ENCODE measurements at places on chromosomes 2 and 18.

GRCh38 chr2:105509269-105510086, 110.6 kb upstream of the FHL2 start:
- no peak for DNase-seq

DNA sequence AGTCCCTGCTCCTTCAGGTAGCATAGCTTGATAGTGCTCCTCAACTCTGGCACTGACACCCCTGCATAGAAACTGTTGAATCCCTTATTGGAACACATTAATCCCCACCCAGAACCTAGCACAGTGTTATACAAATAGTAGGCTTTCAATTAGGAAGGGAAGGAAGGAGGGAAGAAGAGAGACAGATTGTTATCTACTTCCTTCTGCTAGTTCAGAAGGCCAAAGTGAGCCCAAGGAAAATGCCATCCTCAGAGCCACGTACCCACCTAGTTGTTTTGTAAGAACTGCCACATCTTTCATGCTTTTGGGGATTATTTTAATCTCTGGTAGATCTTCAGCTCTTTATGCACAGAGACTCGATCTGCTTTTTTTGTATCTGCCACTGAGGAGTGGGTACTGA, 75.1 kb downstream of the CLHC1 start:
- DNase-seq: no peak

DNA sequence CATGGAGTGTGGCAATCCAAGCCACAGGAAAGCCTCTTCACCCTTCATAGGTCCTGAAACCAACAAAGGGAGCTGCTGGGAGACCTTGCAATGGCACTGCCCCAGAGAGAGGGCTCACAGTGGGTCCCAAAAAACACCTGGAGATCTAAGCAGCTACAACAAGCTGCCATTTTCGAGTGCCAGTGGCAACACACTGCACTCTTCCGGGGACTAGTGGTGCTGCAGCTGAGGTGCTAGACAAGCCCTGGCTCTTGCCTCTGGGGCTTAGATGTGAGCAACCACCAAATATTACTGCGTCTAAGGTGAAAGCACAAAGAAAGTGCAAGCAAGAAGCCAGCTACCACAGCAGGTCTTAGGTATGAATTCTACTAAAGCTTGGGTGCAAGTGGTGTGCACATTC, 192.9 kb downstream of the NOL4 start:
- DNase-seq: no peak

GRCh38 chr2:170038734-170039133, 139.2 kb upstream of the MYO3B start:
- DNase-seq: no peak

DNA sequence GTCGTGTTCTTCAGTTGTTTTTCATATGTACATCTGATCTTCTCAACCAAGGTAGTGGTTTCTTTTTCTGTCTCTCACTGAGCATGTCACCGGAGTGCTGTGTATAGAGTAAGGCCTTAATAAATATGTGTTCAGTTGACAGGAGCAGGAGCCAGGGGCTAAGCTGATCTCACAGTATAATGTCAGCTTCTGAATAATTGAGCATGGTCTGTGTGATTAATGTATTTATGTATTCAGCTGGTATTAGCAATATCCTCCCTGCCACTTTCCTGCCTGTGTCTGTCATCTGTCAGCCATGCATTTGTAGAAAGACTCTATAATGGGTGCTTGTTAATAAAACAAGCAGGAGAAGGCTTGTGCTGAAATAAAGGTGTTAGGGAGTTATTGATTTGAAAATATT, 198.9 kb downstream of the ADCYAP1 start:
- no peak for DNase-seq

DNA sequence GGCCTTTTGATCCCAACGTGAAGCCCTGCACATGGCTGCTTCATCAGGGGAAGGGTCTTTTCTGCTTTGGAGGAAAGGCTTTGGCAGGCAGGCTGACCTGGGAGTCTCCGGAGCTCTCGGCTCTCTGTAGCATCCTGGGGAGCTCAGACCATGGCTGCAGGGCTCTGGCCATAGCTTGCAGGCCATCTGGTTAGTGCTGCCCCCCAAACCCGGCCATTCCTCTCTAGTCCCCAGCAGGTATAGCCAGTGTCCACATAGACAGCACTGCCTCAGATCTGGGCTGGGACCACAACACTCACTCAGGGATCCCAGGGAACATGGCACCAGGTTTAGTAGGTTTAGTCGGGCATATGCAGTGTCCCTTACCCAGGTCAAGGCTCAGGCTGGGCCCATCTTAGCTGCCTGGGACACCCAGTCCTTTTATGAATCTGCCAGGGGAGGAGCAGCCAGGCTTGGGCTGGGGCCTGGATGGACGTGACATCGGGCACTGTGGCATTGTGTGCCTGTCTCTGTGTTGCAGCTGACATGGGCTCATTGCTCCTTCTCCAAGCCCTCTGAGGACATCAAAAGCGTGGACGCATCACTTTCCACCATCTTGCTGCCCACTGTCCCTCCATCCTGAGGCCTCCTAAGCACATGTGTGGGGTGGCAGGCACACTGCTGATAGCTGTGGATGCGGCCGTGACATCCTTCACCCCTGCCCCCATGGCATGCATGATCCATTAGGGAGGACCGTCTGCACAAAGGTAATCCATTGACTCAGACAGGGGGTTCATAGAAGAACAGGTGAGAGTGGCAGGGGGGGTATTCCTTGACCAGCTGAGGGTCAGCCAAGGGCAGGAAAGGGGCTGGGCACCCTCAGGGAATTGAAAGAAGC, 19.2 kb upstream of the GPR35 start:
- no peak for DNase-seq

DNA sequence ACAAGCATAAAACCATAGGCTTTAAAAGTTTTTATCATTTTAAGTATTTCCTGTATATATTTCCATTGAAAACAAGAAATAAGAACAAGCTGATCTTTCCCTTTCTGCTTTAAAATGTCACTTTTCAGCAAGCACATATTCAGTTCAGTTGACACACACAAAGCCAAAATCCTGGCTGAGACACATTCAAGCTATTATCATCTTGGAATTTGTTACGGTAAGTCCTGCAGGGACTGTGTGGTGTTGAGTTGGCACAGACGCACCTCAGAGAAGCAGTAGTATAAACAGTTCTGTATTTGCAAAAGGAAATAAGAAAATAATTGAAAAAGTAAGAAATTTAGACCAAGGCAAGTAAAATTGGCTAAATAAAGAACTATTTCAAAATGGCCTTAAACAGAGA, 10.4 kb upstream of the DAW1 start:
- no peak for DNase-seq

- DNase-seq: no peak
These were observed 2012.5 kb upstream of the LRRTM1 start for GRCh38 chr2:82317012-82317411.

DNA sequence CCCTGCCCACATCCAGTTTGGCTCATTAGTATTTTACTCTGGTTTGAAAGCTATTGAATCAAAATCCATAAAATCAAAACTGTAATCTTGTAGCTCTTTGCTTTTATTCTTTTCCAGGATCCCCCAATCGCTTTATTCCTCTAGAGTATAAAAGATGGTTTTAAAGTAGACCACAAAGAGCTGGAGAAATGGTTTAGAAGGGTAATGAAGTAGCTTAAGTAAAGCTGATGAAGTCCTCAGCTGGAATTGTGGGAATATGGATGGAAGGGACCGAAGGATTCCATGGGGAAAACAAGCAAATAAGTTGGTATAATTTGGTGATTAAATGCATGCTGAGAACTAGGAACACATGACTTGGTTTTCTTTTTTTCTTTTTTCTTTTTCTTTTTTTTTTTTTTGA, 12.3 kb downstream of the ARHGAP28 start:
- DNase-seq: no peak

DNA sequence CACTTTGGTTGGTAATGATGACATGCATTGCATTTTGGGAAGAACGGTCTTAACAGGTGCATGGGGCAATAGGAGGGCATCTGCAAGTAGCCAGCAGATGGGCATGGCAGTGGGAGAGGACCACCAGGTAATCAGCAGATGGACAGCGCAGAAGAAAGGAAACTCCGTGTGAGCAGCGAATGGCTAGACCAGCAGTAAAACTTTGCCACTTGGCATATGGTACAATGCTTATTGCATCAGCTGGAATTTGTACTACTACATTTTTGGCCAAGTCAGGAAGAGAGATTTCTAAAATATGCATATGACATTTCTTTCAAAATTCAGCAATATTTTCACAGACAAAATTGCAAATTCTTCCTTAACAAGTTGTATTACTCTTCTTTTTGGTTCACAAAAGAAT, 768.5 kb downstream of the LRP1B start:
- no peak for DNase-seq

GRCh38 chr2:231425291-231425810, 29.8 kb downstream of the B3GNT7 start:
- DNase-seq: no peak

DNA sequence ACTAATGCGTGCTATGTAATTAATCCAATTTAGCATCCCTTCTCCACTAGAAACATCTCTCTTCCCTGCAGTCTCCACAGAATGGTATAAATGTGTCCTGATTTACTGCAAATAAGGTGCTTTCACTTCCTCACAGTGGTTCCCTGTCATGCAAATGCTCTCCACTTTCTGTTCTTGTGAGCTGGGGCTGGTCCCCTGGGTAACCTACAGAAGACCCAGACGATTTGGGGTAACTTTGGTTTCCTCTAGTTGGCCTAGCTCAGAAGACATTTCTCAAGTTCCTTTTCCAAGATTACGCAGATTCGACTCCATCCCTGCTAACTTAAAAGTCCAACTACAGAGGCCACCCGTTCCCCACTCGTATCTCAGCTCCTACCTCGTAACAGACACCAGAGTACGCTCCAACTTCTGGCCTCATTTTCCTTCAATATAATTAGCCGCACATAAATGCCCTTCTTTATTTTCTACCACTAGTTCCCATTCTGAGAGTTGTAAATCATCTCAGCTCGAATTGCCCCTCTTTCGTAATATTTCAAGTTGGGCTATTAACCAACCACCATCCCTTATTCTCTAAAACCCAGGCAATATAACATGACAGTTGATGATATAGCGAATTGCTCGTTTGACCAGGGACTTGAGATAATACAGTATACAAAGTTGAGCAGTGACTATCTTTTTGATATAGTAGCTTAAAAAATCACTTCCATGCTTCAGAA, 28.8 kb upstream of the NEDD4L start:
- DNase-seq: no peak

- no peak for DNase-seq
These were observed 205.1 kb downstream of the TNS1 start for GRCh38 chr2:217797661-217798069.

- DNase-seq: peak; percentile 77
These were observed 357.7 kb upstream of the SYT4 start for GRCh38 chr18:43634994-43635393.
